ENCODE measurements at places on chromosomes 4 and X.

GRCh38 chr4:52840531-52841370, 21.4 kb upstream of the RASL11B start:
- DNase-seq, result no peak

- DNase-seq, result no peak
These were observed 51.5 kb downstream of the DHRSX start for GRCh38 chrX:2449135-2449886.

DNA sequence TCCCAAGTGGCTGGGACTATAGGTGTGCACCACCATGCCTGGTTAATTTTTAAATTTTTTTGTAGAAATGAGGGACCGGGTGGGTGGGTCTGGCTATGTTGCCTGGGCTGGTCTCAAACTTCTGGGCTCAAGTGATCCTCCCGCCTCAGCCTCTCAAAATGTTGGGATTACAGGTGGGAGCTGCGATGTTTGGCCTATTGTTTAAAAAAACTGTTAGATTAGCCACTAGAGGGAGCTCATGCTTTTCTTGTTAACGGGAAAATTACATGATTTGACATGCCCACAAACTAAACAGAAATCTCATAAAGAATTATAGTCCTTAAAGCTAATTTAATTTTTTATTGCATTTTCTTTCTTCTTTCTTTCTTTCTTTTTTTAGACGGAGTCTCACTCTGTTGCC, 5.0 kb upstream of the SDAD1 start:
- DNase-seq, result peak; percentile 48

GRCh38 chr4:28073860-28074555, 1213.4 kb downstream of the STIM2 start:
- no peak for DNase-seq

GRCh38 chr4:15935504-15936402, 2.8 kb downstream of the FGFBP1 start:
- DNase-seq, result no peak

- DNase-seq, result no peak
These were observed 137.8 kb downstream of the SOWAHB start for GRCh38 chr4:76760193-76760592.

DNA sequence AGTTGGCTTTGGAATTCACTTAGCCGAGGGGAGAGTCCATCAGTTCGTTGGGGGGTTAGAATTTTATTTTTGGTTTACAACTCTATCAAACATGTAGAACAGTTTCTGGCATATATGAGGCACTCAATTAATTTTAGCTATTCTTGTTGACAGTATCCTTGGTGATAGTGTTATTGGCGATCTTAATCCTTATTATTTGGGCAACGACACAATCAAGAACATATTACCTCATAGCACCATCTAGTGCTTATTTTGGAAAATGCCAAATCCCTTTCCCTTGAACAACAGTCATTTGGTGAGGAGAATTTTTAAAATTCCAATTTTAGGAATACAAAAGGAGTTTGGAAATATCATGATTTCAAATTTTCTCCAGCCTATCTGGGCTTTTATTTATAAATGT, 17.9 kb upstream of the PGRMC1 start:
- peak; percentile 27 for DNase-seq

GRCh38 chr4:95585016-95585695, 36.4 kb upstream of the UNC5C start:
- no peak for DNase-seq

GRCh38 chr4:22410645-22411247, 105.1 kb downstream of the ADGRA3 start:
- DNase-seq, result no peak

DNA sequence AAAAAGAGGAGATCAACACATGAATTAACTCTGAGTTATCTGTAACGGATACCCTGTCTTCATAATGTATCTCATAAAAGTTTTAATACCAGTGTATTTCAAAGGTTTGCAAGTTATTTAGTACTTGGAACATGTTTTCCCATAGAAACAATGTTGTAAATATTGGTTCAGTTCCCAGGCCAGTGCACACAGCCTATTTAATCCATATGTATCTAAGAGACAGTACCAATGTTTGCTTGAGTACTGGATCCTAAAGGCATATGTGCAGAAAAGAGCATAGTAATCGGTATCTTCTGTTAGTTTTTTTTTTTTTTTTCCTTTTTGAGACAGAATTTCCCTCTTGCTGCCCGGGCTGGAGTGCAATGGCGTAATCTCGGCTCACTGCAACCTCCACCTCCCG, 46.1 kb downstream of the SLIT2 start:
- no peak for DNase-seq

GRCh38 chr4:173934933-173935620, 348.4 kb downstream of the FBXO8 start:
- DNase-seq, result no peak

- DNase-seq, result no peak
These were observed 41.8 kb downstream of the EIF4E start for GRCh38 chr4:98887145-98887544.

DNA sequence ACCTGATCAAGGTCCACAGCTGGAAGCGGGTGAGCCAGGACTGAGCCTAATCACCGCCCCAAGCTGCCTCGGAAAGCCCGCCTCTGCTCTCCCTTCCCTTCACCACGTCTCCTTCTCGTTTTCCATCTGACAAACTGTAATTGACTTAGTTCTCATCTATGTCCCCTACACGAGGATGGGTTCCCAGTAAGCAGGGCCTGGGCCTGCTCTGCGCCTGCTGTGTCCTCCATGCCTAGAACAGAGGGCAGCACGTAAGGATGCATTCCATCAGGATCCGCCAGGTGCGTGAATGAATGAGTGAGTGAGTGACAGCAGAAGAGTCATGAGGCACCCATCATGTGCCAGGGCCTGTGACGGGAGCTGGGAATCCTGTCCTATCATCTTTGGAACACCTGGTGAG, 86.7 kb downstream of the JAKMIP1 start:
- no peak for DNase-seq

GRCh38 chr4:86054286-86055032, 305.4 kb downstream of the MAPK10 start:
- peak; percentile 27 for DNase-seq

DNA sequence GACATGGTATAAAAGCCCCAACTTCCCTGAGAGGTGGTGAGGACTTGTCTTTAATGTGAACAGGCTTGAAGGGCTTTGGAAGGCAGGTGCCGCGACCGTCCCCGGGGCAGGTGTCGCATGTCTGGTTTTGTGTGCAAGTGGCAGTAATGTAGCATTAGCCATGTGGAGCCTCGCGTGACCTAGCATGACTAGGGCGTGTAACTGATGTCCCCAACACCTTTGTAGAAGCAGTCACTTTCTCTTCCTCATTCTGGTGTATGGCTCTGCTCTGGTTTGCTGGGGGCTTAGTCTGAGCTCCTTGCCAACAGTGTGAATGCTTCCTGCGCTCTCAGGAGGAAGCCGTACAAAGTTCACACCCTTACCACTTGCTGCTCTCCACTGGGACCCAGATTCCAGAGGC, 145.7 kb downstream of the AMMECR1 start:
- DNase-seq, result no peak

DNA sequence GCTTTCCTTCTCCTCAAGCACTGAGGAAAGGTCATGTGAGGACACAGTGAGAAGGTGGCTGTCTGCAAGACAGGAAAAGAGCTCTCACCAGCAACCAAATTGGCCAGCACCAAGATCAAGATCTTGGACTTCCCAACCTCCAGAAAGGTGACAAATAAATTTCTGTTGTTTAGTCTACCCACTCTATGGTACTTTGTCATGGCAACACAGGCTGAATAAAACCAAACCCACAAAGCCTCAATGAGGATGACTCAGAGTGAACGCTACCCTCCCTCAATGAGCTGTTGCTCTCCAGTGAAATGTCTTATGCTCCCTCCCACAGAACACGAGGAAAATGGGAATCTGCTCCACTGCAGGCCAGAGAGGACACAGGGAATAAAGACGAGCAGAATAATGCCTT, 244.1 kb downstream of the RAB28 start:
- DNase-seq, result no peak

DNA sequence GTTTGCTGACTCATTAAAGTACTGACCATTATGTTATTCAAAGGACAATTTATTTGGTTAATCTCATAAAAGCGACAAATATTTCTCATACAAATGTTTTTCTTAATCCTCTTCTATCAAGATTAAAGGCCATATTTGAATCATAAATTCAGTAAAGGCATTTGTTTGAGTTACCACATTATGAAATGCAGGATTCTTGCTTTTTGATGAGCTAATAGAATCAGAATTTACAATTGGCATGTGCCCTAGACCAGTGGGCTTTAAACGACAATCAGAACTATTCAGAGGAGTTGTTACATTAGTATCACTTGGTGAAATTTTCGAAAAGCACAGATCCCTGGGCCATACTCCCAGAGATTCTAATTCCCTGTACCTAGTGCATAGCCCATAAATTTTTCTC, 55.3 kb downstream of the KLHL4 start:
- no peak for DNase-seq

DNA sequence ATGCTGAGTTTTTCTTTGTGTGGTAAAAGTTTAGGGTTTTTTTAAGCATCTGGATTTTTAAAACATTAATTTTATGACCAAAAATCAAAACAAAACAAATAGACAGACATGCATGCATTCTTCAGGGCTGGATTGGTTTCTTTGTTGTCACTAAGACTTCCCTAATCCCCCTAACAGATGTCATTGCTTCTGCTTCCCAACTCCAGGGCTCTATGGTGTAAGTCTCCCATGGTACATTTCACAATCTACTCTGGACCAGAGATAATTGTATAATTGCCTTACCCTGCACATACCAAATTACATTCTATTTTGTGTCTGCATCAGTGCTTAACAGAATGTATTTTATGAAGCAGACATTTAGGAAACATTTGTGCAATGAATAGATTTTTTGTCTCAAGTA, 529.1 kb upstream of the SMIM31 start:
- DNase-seq, result no peak

- DNase-seq, result no peak
These were observed 123.6 kb downstream of the RELL1 start for GRCh38 chr4:37562592-37562991.

DNA sequence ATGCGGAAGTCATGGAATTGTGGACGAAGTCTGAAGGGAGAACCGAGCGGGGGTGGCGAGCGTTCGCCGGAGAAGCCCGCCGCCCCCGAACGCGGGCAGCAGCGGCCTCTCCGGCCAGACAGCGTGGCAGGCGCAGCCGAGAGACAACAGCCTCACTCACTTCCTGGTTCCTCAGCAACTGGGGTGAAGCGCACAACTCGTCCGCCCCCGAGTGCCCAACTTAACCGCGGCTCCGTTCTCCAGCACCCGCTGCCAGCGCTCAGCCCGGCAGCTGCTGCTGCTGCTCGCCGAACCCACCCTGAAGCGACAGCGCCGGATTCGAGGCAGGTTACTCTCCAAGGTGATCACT, 68.0 kb downstream of the NOCT start:
- peak; percentile 51 for DNase-seq

GRCh38 chrX:28910487-28910886, 323.2 kb downstream of the IL1RAPL1 start:
- no peak for DNase-seq

DNA sequence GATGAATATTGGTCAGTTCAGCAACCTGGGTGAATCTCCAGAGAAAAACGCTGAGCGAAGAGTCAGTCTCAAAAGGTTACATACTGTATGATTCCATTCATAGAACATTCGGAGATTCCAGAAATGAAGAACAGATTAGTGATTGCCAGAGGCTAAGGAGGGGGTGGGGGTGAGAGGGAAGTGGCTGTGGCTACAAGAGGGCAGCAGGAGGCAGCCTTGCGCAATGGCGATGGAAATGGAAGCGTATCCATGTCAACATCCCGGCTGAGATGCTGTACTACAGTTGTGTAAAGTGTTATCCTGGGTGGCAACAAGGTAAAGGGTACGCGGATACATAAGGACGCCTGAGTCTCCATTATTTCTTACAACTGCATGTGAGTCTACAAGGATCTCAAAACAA, 18.0 kb downstream of the LYAR start:
- DNase-seq, result no peak

- DNase-seq, result no peak
These were observed 253.9 kb upstream of the NOCT start for GRCh38 chr4:138761638-138762220.

- no peak for DNase-seq
These were observed 195.1 kb downstream of the MAGEB5 start for GRCh38 chrX:26411045-26411444.

Data from cerebellum (tissue), 4 donors.